ENCODE measurements at places on chromosomes 5 and 9. TPM values are rescaled to one million over a fixed set of nuclear protein-coding genes. Genes with fewer than 3 reads are reported as not detected.

- DNase-seq: no peak
Measured at GRCh38 chr9:128203024-128203706, at the start of gene DNM1. TSS of gene DNM1 (plus strand) at chr9:128203379. CDS start at chr9:128203471, 92 bp downstream.

DNA sequence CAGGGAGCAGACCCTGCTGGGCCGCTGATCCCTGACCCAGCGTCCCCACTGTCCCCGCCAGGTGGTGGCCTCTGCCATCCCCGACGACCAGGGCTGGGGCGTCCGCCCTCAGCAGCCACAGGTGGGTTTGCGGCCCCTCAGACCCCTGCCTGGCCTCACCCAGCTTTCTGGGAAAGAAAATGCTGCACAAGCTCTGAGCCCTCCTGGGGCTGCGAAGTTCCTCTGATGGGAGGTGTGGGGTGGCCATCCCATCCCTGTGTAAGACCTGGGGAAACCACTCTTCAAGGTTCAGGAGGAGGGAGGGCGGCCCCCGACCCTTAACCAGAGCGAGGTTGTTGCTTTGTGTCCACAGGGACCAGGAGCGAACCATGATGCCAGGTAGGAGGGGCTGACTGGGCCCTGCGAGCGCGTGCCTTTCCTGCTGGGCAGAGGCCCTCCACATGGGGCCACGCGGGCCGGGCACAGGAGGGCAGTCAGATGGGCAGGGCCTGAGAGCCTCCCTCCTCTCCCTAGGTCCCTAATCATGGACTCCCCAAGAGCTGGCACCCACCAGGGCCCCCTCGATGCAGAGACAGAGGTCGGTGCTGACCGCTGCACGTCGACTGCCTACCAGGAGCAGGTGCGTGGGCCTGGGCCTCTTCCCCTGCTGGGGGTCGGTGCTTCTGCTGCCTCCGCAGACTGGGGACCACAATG lies 7.7 kb downstream of the NOXA1 start:
- no peak for DNase-seq

DNA sequence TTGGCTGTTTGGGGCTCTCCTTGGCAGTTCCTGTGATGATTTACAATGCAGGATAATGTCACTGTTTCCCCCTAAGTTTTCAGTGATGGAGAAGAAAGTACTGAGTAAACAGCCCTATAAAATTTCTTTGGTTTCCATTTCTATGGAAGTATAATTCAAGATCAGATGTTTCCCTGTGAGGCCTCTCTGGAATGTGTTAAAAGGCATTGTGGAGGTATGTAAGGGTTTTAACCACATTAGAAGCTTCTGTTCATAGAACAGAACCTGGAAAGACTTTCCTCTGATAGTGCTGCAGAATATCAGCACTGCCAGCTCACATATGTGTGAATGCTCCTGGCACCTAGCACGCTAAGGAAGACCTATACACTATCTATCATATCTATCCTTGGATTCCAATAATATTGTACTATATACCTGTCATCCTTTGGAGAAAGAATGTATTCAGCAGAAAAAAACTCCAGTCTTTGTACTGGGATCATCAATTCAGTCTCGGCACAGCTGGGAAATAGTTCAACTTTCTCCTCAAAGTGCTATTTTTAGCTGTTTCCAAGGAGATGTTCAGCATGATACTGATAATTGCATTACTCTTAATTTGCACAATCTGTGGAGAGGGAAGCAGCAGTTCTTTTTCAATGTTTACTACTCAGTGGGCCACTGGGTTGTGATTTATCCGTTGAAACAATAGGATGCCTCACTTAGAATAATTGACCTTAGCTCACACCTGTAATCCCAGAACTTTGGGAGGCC lies 21.9 kb downstream of the TTC1 start:
- DNase-seq: no peak

The CYSRT1 gene
- total RNA-seq: 0.41 TPM

DNA sequence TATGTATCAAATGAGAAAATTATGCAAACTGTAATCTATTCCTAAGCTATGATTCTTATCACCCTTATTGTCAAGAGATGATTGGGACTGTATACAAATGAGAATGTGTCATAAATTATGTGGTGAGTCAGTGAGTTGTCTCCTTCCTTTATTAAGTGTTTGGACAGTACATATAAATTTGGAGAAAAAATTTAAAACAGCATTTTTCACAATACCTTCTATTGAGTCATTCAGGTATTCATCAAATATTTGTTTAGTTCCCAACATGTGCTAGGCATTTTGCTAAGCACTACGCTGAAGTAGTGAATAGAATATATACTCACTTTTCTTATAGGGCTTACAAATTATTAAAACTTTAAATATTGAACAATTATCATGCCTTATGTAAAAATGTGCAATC lies 36.3 kb upstream of the PTPRD start:
- DNase-seq: no peak

DNA sequence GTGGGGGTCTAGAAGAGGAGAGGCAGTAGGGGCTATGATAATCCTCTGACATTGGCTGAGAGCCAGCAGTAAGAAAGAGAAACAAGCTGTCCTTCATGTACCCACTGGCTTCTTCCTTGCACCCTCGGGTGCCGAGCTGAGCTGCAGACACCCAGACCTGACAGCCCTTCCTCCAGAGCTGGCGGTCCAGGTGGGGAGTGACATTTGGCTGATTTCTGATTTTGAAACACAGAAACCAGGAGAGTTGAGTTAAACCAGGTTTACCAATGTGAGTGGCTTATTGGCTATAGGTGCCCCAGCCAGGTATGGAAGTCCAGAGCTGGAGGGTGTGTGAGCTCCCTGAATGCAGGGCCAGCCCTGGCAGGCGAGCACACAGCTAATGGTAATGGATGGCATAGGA lies 59.2 kb downstream of the GADD45G start:
- no peak for DNase-seq

DNA sequence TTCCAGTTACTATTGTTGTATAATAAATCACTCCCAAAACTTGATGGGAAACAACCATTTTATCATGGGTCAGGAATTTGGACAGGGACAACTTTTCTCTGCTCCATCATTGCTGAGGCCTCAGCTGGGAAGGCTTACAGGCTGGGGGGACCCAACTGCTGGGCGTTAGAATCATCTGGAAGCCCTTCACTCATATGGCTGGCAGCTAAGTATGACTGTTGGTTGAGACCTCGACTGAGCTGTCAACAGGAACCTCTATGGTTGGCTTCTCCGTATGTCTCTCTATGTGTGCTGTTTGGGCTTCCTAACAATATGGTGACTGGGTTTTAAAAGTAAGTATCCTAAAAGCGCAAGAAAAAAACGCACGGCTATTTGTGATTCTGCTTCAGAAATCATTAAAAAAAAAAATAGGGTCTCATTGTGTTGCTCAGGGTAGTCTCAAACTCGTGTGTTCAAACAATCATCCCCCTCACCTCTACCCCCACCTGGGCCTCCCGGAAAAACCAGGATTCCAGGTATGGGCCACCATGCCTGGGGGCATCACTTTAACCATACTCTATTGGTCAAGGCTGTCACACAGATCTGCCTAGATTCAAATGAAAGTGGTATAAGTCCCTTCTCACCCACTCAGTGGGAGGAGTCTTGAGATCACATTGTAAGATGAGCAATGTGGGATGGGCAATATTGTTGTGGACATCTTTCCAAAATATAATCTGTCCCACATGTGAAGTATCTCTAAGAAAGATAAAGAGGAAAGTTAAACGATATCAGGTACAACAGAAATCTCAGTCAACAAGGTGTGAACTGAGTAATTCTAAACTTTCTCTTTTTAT lies 15.2 kb downstream of the FNBP1 start:
- DNase-seq: no peak

GRCh38 chr5:169037466-169037865 lies 263.5 kb downstream of the SLIT3 start:
- no peak for DNase-seq

DNA sequence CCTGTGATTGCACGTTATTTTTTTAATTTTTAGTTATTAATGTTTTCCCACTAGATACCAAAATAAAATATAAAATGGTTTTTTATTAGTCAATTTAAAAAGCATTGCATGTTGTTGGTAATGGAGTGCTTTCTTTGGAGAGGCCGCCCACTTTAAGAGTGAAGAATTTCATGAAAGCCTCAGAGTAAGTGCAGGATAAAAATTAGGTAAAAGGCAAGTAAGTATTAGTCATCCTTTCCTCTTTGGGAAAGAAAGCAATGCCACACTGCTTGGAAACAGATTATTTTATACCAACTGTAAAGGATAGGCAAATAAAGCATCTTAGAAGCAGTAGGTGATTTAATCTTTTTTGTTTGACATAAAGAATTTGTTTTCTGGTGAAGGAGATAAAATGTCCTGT lies 62.9 kb downstream of the HSD17B4 start:
- DNase-seq: no peak

The ZSWIM6 gene
- total RNA-seq: 16.3 TPM

DNA sequence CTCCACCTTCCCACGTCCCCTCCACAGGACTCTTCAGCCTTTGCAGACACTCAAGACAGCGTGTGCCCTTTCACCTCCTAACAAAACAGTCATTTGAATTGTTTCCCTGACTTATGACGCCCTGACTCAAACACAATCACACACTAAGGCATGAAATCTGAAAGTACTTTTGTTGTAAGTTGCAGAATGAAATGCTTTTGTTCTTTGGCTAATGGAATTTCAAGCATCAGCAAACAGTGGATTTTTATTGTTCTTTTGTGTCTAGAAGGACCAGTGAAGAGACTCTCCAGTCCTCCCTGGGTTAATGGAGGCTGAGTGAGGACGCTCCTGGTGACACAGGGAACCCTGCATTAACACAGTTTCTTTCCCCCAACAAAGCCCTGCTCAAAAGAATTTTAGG lies 380.1 kb downstream of the CTNND2 start:
- no peak for DNase-seq

- no peak for DNase-seq
Measured at GRCh38 chr9:26142631-26143030, 464.4 kb upstream of the TUSC1 start.

The FOXI1 gene
- total RNA-seq: not detected

The ARHGEF39 gene
- 0.39 TPM for total RNA-seq

GRCh38 chr5:39604491-39604890 lies 179.7 kb upstream of the DAB2 start:
- no peak for DNase-seq

The SLC45A2 gene
- total RNA-seq: not detected

DNA sequence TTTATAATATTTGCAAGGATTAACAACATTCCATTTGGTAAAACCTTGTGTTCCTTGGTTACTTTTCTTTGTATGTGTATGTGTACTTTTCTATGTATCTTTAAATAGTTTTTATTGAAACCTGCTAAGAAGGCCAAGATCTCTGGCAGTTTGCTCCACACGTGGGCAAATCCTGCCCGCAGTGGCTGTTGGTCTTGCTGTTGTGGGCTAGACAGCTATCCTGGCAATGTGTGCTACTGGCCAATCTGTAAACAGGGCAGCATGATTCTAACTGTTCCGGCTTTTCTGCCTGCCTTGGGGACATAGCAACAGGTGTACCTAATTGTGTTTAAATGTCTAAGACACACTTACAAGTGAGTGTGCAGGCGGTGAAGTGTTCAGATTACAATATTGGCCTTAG lies 286.6 kb downstream of the RFX3 start:
- DNase-seq: no peak

GRCh38 chr5:38453921-38454320 lies 102.5 kb downstream of the LIFR start:
- DNase-seq: no peak

GRCh38 chr5:158753354-158753753 lies 346.4 kb downstream of the EBF1 start:
- DNase-seq: no peak

DNA sequence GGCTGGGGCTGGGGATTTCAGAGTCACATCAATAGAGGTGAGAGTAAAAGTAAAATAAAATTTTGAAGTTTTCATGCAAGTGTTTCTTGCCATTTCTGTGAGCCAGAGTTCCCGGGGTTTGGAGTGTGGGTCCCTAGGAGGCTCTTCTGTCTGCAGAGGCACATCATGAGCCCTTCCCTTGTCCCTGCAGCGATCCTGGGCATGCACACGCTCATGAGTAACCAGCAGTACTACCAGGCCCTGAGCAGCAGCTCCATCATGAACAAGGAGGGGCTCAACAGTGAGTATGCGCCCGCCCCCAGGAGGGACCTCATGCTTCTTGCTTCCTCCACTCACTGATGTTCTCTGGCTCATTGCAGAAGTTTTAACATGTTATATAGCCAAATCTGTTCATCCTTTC lies 61.1 kb downstream of the TMOD1 start:
- no peak for DNase-seq

The GRM6 gene
- total RNA-seq: not detected

The PCDHB14 gene
- total RNA-seq: 1.6 TPM

- no peak for DNase-seq
Measured at GRCh38 chr9:38337181-38337580, 55.3 kb upstream of the ALDH1B1 start.

The FOXD4L4 gene
- total RNA-seq: 0.53 TPM

The PHF24 gene
- total RNA-seq: 0.06 TPM

The GALT gene
- 29.9 TPM for total RNA-seq

GRCh38 chr9:128116104-128117083 lies 11.1 kb downstream of the PTGES2 start:
- no peak for DNase-seq

Data from glomerular endothelial cell (primary cell).